ENCODE measurements at places on chromosomes 2 and 18.

GRCh38 chr2:217127744-217128143 lies 267.9 kb upstream of the TNP1 start:
- no peak for DNase-seq

GRCh38 chr2:20594957-20595356 lies 55.9 kb downstream of the HS1BP3 start:
- no peak for DNase-seq

- DNase-seq: no peak
Observed at GRCh38 chr18:46346896-46347630, 242.9 kb downstream of the HAUS1 start.

- DNase-seq: no peak
Observed at GRCh38 chr2:123870206-123870880, 154.7 kb upstream of the CNTNAP5 start.

GRCh38 chr2:48313036-48313877 lies 216.7 kb upstream of the STON1 start:
- no peak for DNase-seq

GRCh38 chr2:62794791-62795190 lies 89.3 kb downstream of the EHBP1 start:
- DNase-seq: no peak

DNA sequence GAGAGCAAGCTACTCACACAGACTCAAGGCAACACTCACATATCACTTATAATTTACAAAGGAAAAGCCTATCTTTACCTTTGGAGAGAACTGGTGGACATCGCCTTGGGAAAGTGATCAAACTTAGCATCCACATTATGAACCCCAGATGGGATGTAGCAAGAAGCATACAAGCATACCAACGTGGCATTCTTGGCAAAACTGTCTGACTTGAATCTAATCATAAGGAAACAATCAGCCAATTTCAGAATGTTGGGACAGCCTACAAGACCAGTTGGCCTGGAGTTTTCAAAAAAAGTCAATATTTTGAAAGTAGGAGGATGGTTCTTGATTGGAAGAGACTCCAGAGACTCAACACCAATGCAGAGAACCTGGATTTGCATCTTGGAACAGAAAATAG lies 79.1 kb upstream of the PMAIP1 start:
- no peak for DNase-seq

DNA sequence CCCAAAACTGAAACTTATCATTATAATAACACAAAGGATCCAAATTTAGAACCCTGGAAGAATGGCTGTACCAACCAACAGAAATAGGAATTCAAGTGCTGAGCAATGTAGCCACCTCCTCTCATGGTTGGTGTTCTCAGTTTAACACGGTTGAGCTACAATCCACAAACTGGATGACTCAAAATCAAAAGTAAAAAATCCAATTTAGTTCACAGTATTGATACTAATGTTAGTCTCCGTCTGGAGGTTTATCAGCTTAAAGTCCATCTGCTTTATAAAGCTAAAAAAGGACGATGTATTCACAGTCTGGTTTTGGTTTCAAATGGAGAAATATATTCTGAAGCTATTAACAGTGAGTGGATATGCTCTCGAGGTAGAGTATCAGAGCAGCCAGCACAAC lies 40.5 kb downstream of the CNTNAP5 start:
- DNase-seq: no peak

GRCh38 chr2:237200462-237200861 lies 114.8 kb downstream of the COPS8 start:
- no peak for DNase-seq

GRCh38 chr18:23204589-23205235 lies 69.4 kb downstream of the CABLES1 start:
- no peak for DNase-seq

- no peak for DNase-seq
Observed at GRCh38 chr2:82478641-82479040, 1980.4 kb downstream of the SUCLG1 start.

DNA sequence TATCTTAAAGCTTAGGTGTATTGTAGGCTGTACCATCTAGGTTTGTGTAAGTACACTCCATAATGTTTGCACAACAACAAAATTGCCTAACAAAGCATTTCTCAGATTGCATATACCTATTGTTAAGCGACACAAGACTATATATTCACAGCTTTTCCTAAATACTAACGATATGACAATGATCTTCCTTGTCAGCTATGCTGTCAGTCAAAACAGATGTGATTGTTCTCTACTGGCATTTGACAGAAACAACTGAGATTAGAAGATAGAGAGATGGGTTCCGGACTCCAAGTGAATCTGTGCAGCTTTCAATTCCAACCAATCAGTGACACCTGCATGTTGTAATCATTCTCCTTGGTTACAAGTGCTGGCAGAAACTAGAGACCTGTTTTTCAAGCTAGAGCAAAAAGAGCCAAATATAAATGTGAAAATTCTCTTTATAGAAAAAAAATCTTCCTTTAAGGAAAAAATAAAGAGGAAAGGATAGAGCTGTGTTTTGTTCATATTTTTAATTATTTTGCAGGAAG lies 1232.3 kb upstream of the SLC39A10 start:
- no peak for DNase-seq

- DNase-seq: no peak
Observed at GRCh38 chr18:36167692-36168218, 19.5 kb upstream of the MOCOS start.

GRCh38 chr18:36711813-36712444 lies 116.9 kb downstream of the TPGS2 start:
- peak; percentile 49 for DNase-seq

GRCh38 chr2:23944527-23944926 lies 4.3 kb downstream of the UBXN2A start:
- no peak for DNase-seq

- no peak for DNase-seq
Observed at GRCh38 chr2:66032226-66032775, 402.6 kb upstream of the MEIS1 start.

GRCh38 chr18:24014062-24014985 lies at the start of gene TTC39C:
Gene TTC39C, plus strand, starts transcription at chr18:24014754. Its CDS starts 118 bp downstream, at chr18:24014872.
- DNase-seq: no peak

DNA sequence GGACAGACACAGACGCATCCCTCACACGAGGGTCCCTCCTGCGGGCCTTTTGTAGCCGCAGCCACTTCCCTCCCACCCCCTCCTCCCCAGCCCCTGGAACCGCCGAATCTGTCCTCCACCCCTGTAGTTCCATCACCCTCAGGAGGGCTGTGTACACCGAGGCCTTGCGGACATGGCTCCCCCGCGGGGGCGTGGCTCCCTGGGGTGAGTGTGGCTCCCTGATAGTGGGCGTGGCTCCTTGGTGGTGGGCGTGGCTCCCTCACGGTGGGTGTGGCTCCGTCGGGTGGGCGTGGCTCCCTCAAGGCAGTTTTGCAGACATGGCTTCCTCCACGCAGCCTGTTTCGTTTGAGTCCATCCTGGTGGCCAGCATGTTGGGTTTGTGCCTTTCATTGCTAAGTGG lies 420.7 kb upstream of the SALL3 start:
- no peak for DNase-seq

DNA sequence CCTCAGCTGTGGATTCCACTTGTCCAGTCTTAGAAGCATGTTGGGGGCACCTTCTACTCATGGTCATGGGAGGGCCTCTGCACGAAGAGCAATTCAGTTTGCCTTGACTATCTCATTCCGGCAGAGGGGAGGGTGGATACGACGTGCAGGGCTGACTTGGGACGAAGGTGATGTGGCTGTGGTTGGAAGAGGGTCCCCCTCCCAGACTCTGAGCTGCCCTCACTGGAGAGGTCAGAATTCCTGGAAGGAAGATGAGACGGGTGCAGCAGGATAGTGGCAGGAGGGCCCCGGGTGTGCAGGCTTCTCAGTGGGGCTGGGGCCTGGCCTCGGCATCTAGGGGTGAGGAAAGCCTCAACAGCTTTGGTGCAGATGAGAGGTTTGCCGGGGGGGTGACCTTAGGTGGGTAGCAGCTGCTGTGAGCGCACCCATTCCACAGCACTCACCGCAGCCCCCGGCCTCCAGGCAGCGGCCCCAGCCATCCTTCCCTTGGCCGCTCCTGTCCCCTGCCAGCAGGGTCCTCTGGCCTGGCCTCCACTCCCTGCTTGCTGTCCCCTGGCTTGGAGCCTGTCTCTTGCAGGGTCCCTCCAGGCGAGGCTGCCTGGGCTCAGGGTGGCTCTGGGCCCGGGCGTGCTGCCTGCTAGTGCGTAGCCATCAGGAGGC lies 3.2 kb downstream of the RNPEPL1 start:
- no peak for DNase-seq

GRCh38 chr2:127697482-127698180 lies 3.7 kb upstream of the SFT2D3 start:
- DNase-seq: no peak

GRCh38 chr2:225464346-225465025 lies 65.0 kb downstream of the NYAP2 start:
- no peak for DNase-seq

- no peak for DNase-seq
Observed at GRCh38 chr2:198113316-198113715, 308.9 kb downstream of the PLCL1 start.

DNA sequence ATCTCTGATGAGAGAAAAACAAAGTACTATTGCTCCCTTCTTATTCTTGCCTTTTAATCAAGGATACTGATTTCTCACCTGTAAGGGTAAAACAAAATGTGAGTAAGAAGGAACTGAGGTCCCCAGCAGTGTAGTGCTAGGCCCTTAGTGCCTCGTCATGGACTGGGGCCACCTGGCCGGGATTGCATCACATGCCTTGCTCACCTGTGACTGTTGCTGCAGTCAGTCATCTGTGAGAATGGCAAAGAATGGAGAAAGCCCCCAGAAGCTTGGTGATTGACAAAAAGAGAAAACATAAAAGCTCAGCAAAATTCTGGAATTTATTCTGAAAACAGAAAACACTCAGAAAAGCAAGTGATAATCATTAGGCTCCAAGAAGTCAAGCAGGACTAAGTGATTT lies 63.4 kb downstream of the SPATS2L start:
- DNase-seq: no peak

GRCh38 chr2:53104263-53104662 lies 663.3 kb upstream of the CHAC2 start:
- peak; percentile 39 for DNase-seq

DNA sequence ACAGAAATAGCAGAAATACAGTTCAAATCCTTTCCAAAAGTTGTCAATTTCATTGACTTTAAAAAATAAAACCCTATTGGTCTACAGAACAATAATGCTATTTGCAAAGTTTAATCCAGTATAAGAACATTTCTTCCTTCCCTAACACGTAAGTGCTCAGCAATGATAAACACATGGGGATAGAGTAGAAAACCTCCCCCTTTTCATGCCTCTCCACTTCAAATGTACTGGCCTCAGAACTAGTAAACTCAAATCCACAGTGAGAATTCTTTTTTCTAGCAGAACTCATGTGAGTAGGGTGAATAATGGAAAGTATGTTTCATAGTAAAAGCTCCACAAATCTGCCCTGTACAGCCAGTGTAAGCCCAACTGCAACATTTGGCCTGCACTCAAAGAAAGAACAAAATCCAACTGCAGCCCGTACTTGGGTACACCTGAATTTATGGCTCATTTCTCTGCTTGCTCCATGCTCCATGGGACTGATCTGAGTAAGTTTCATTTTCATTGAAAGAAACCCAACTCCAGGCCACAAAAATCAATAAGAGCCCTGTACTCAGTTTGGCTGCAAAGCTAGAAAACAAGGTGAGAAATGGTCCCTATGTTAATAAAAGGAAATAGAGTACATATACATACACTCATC lies 115.0 kb upstream of the RMDN2 start:
- no peak for DNase-seq

DNA sequence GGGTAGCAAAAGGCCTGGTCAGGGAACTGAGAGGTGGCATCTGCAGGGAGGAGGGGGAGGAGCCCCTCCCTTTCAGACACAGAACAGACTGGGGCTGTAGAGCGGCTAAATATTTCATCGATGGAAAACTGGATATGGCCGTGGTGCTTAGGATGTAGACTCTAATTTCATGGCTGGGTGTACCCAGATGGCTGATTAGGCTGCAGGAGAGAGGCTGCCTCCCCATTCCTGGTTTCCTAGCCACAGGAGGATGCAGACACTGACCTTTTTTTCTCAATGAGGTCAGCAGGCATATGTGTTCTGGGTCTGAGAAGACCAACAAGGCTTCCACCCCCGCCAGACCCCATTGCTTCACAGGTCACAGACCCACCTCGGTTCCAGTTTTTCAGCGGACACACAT lies 79.3 kb upstream of the STPG4 start:
- no peak for DNase-seq

DNA sequence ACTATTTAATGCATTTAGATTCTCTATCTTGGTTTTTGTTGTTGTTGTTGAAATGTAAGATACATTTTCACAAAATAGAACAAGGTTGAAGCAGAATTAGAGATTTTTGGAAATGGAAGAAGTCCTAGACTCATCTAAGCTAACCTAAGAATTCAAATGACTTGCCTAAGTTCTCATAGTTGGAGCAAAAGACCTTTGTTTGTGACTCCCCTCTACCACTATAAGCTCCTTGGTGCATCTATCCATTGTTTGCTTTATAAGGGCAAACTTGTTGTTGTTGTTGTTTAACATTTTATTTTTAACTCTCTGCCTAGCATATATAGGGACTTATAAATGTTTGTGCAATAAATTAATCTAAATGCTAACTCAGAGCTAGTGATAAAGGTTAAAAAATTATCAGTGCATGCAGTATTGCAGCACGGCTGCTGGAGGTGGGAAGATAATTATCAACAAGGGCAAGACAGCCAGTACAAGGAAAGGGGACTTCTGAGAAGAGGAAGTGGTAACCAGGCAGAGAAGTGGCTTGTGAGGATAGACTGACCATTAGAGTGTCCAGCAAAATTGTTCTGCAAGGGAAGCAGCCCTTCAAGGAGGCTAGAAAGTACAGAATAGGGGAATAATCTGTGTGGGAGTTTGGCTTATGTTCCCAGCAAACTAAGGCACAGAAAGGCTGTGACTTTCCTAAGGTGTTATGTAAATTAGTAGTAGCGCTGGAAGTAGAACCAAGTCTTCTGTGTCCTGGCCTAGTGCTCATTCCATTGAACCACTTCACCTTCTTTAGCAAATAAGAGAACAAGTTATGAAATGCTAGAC lies 38.1 kb upstream of the ACYP2 start:
- no peak for DNase-seq

GRCh38 chr2:184272056-184272455 lies 326.3 kb upstream of the ZNF804A start:
- DNase-seq: no peak

DNA sequence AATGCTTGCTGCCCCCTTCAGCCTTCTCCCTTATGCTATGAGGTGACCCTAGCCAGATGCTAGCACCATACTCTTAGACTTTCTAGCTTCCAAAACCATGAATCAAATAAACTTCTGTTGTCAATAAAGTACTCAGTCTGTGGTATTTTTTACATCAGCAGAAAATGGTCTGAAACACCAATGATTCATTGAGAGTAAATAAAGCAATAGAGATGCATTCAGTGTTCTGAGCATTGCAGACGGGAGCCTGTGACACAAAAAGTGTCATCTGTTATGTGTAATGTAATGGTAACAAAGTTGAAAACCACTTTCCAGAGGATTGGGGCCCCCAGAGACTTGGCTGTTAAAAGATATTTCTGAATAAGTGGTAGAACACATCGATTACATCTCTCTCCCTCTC lies 758.0 kb upstream of the NRXN1 start:
- DNase-seq: no peak

DNA sequence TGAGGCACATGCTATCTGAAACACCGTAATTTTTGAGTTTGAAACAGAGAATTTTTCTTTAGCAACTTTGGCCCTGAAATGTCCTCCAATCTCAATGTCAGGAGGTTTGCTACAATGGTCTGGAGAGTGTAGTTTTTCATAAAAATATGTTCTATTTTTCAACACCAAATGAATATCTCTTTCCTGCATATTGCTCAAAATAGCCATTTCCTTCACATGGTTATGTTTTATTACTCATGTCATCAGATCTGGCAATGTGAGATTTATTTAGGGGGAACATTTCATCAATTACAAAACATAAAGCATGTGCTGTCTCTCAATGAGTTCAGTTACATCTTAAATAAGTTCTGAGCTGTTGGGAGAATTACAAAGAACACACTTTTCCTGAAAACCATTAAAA lies 871.9 kb upstream of the FSHR start:
- DNase-seq: no peak
